Pancreas (tissue), 10 donors: ENCODE measurements at places on chromosomes 6 and 20. TPM values are rescaled to one million over a fixed set of nuclear protein-coding genes. Genes with fewer than 3 reads are reported as not detected.

Gene WFDC10B
- total RNA-seq: not detected

Gene RIPOR3
- total RNA-seq: 1.7 TPM

DNA sequence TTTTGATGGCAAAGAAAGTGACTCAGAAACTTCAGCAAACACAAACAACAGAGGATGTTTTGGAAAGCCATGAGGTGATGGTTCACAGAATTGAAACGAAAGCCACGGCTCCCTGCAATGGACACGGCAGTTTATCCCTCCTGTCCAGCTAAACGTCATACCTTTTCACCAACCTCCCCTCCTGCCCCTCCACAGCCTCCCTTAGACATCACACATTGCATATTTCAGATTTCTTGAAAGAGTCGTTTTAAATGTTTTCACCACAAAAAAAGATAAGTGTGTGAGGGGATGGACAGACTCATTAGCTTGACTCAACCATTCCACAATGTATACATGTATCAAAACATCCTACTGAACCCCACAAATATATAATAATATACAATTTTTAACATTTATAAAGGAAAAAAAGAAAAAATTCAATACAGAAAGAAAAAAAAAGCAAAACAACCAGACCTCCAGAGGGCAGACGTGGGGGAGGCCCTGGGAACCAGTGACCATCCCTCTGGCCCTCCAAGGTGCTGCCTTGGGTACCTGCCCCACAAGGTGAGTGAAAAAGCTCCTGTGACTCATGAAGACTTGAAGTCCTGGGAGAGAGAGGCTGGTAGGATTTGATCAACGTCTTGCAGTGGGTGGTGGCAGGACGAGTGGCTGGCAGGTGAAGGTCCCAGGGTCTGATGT lies 117.2 kb upstream of the THBS2 start:
- H3K4me1 ChIP-seq: no peaks in the 10 kb centered on the region
- H3K36me3 ChIP-seq: no peaks in the 10 kb centered on the region
- no peak for DNase-seq
- no peaks in the 10 kb centered on the region for H3K27me3 ChIP-seq

DNA sequence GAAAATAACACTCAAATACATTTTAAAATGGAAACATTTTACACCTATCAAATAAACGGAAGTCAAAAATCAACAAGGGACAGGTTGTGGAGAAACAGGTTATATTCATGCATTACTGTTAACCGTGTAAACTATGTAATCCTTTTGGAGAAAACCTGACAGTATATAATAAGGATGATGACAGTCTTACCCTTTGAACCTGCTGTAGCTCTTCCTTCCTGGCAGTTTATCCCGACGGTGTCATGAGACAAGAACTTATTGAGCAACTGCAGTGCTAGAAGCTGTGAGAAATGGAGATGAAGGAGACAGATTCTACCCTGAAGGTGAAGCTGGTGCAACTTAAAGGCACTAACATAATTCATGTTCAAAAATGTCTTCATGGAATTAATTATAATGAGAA lies 76.7 kb downstream of the PLEKHG1 start:
- H3K4me1 ChIP-seq: no peaks in the 10 kb centered on the region
- no peak for DNase-seq
- no peaks in the 10 kb centered on the region for H3K36me3 ChIP-seq
- no peak overlapping the region for H3K4me3 ChIP-seq

GRCh38 chr6:42222448-42222847 lies 4.8 kb upstream of the MRPS10 start:
- no peaks in the 10 kb centered on the region for H3K27me3 ChIP-seq
- no peaks in the 10 kb centered on the region for H3K36me3 ChIP-seq
- no peak overlapping the region for H3K27ac ChIP-seq
- no peak for DNase-seq
- H3K4me3 ChIP-seq: no peak overlapping the region

DNA sequence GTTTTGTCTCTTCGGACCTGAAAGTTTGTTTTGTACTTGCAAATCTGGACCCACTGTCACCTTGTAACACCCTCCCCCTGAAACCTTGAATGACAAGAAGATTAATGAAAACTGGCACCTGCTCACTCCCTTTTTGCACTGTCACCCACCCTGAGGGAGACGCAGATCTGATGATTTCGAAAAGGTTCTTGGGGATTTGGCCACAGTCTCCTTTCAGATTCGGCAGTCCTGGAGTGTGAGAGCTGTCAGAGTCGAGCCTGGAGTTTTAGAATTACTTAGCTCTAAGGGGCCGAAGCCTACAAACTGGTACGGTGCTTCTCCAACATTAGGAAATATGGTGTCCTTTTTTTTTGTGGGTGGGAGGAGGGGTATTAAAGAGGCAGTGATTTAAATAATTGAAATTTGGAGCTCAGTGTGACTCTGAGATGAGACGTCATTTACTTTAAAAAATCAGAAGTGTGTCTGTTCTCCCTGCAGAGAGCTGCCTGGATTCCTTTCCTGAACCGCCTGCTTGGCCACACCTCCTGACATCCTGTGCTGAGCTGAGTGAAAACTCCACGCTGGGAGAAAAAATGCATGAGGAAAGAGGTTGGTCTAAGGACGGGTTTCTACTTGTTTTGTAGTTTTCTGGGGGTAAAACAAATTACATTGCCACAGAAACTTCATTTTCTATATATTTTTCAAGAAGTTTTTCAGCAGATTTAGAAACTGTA lies 447.0 kb upstream of the CDH4 start:
- H3K27me3 ChIP-seq: no peaks in the 10 kb centered on the region
- H3K36me3 ChIP-seq: no peaks in the 10 kb centered on the region
- no peaks in the 10 kb centered on the region for H3K4me1 ChIP-seq
- no peak for DNase-seq
- no peak overlapping the region for H3K4me3 ChIP-seq
